ENCODE measurements at places on chromosomes 7 and 10.

DNA sequence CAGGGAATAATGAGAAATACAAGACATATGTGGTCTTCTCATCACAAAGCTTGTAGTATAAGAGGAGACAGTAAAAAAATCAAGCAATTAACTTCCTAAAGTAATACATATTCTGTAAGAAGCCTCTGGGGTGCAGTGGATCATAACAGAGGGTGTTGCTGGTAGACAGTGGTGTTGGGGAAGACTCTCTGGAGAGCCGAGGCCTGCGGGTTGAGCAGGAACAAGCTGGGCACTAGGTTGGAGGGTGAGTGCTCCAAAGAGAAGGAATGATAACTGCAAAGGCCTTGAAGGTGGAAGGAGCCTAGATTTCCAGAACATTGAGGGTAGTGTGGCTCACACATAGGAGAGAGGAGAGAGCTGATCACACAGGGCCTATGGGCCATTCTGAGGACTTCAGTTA is 1.5 kb downstream of the GIMAP4 start:
- DNase-seq = no peak

- DNase-seq = no peak
These were observed 51.9 kb upstream of the SKAP2 start for GRCh38 chr7:26916336-26916735.

DNA sequence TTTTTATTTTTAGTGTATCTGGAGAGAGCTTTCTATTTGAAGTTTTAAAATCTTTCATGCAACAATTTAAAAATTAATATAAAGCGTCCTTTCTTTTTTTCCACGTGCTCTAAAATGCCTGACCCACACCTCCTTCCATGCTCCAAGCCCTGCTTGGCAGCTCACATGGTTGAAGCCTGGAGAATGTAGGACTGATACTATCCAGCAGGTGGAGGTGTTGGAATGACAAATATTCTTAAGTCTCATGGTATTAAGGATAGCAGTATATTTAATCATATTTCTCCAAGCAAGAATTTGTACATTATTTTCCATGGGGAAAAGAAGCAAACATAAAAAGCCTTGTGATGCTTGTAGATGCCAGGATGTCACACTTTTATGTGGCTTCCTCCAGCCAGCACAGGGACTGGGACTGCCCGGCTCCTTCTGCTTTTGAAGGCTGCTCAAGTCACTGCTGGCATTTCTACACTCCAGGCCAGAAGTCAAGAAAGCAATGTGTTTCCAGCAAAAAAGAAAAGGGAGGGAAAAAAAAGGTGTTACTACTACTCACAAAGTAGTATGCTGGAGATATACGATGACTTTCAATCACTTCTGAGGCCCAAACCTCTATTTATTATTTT is 49.7 kb downstream of the BZW2 start:
- DNase-seq = no peak

DNA sequence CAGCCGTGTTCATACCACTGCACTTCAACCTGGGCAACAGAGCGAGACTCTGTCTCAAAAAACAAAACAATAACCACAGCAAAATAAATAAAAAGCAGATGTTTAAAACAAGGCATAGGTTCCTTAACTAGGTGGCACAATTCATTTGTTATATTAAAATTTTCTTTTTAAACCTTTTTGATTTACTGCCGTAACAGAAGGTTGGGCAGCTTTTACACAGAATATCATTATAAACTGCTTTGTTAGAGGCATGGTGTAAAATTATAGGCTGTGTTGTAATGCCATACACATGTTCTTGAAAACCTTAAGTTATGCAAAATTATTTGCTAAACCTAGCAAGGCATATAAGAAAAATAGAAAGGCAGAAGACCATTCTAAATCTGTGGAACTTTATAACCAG is 84.4 kb downstream of the MKLN1 start:
- DNase-seq = no peak

DNA sequence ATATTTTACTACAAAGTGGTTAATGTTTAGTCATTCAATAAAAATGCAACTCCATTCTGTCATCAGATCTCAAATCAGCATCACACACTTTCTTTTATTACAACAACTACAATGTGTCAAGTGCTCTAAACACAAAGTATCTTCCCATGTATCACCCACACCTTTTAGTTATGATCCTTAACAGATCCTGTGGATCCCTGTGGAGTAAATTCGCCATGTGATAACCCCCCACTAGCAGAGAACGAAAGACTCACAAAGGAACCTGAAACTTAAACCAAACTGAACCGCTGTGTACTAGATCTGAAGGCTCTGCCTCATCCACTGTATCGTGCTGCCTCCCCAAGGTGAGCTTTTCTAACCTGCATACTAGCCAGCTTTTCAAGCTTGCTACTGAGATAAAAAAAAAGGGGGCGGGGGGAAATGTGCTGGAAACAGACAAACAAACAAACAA is 1.7 kb downstream of the DPY19L1 start:
- no peak for DNase-seq

DNA sequence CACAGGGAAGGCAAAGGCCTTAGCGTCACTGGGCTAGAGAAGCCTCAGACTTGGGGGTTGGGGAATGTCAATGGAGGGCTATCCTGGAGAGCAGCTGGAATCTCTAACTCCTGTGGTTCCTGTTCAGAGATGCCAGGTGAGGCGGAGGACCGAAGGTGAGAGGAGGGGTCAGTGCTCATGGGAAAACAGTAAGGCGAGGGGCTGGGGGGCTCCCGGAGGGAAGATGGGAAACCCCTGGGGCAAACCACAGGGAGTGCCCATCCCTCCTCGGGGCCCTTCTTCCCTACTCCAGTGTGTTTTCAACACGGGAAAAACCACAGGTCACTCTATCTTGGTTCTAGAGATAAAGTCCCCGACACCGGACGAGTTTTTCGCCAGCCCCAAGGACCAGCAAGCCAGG is 3.3 kb downstream of the LRCH4 start:
- DNase-seq = no peak

DNA sequence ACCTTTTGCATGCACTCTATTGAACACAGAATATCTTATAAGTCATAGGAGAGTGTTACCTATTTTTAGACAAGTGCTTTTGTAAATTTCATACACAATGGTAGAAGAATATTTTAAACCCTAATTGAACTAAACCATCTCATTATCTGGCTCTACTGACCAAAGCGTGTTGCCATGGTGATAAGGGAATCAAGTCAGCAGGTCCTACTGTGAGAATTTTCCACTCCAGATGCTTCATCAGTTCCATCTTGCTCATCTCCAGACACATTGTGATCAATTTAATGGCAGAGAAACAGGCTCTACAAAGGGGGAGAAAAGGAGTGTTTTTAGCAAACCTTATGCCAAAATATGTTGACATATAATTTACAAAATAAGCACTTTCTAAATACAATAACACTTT is 621.9 kb upstream of the GHITM start:
- DNase-seq = no peak

DNA sequence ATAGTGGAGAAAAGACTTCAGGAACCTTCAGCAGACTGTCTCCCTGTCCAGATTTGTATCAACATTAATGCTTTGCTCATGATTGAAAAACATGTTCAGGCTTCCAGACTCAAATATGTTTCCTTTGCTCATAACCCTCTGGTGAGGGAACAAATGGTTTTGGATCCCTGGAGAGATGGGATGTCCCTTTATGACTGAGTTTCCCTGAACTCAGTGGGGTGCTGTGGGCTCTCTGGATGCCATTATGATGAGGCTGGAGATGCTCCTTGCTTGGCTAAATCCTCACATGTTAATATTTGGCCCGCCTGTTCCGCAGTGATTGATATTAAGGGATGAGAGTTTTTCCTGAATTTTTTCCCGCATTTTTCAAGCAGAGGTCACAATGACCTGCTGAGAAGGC is 749.4 kb downstream of the SUGCT start:
- no peak for DNase-seq

- no peak for DNase-seq
These were observed 46.7 kb downstream of the TFAM start for GRCh38 chr10:58431903-58432302.

GRCh38 chr7:82742163-82742562 is 298.6 kb upstream of the CACNA2D1 start:
- no peak for DNase-seq

GRCh38 chr10:90741926-90742565 is 115.8 kb downstream of the HTR7 start:
- no peak for DNase-seq
